ENCODE measurements at places on chromosomes 4 and X.

GRCh38 chr4:165191814-165192499 is 15.4 kb upstream of the KLHL2 start:
- DNase-seq: no peak

DNA sequence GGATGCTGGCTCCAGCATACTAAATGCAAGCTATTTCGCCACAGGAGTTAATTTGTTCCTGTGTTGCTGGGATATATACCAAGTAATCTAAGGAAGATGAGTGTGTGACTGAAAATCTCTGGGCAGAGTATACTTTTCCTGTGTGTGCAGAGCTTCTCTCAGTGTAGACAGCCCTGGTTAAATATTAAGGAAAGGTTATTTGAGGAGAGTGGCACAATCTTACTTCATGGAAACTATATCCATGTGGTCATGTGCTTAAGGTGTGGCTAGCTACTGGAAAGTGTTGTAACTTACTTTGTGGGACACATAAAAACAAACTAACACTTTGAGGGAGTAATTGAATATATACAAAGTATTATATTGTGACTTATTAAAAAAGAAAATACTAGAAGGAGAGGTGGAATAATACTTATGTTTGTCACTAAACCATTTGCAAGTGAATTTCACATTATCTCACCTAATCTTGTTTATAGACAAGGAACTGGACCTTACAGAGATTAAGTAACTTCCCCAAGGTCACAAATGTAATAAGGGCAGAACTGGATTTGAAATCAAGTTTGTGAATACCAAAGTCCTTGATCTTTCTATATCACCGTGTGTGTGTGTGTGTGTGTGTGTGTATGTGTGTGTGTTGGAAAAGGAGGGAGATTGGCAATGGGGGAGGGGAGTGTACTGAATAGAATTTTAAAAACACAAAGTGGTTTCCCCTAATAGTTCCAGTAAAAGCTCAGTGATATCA is 408.2 kb upstream of the NR3C2 start:
- DNase-seq: no peak

GRCh38 chrX:55167124-55167803 is 52.9 kb upstream of the PAGE5 start:
- DNase-seq: no peak

- DNase-seq: no peak
Observed at GRCh38 chr4:186368281-186368680, 102.3 kb downstream of the F11 start.

DNA sequence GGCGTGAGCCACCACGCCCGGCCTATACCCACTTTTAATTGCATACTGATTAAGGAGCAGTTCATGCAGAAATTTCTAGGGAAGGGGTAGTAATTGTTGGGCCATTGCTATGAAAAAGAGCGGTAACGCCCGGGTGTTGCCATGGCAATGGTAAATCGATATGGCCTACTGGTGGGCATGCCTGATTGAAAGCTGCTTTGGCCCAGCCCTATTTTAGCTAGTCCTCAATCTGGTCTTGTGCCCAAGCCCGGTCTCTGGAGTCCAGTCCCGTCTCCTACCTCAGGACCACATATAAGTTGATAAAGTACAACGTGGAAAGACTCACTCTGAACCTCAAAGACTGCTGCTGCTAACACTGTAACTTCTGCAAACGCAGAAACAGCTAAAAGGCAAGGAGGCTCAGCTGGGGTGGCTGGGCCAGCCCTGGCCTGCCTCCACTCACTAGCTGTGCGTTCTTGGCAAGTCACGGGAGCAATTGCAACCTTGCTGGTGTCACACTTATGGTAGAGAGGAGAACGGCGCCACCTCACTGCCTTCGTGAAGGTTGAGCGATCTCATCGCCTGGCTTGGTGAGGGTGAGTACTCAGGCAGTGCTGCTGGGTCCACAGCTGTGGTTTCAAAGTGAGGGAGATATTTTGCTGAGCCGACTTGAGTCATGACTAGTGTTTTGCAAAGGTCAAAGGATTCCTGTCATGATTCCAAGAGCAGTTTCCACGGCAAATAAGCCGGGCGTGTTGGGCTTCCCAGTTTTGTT is 57.0 kb upstream of the GRPEL1 start:
- DNase-seq: no peak

- DNase-seq: no peak
Observed at GRCh38 chr4:182560358-182560757, 317.2 kb downstream of the TENM3 start.

DNA sequence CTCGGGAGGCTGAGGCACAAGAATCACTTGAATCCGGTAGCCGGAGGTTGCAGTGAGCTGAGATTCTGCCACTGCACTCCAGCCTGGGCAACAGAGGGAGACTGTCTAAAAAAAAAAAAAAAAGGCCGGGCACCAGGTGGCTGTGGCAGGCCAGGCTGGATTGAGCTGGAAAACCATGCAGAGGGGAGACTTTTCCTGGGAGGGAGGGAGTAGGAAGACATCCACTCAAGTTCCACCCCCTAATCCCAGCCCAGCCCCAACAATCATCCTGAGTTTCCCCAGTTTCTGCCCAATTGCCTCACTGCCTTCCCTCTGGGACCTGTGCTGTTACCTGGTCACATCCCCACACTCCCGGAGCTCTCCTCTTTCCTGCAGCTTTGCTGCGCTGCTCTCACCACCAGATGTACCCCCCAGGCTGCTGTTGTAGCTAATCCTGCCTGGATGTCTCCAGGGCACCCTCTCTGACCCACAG is 9.0 kb upstream of the TSPYL2 start:
- DNase-seq: no peak

DNA sequence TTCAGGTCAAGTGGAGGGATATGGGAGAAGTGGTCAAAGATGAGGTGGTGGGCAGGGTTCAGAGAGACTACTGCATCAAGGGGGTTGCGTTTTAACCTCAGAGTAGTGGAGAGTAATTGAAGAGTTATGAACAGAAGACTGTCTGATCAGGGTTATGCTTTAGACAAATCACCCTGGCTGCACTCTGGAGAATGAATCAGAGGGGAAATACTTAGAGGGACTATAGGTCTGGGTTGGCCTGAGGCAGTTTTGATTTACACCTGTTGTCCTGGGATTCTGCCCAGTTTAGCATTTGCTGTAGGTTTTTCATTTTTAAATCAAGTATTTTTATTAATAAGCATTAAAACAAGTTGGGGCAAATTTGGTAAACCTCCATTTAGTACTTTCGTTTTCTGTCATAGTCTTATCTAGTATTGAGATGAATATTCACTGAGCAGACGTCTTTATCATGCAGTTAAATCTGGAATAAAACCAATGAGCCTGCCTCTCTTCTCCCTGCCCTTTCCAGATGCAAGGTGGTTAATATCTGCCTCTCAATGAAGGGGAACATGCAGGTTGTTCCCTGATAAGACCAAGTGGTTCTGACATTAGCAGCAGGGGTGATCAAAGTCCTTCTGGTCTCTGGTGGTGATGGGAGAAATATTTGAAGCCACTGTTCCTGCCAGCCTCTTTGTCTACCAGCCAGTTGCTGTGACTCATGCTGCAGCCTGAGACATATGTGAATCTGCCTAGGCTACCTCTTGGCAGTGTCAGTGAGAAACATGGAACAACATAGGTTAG is 116.0 kb upstream of the RPS6KA3 start:
- peak; percentile 20 for DNase-seq

GRCh38 chr4:164935363-164935762 is 42.1 kb downstream of the TRIM61 start:
- DNase-seq: no peak

- no peak for DNase-seq
Observed at GRCh38 chr4:113499696-113500095, 261.8 kb downstream of the CAMK2D start.

GRCh38 chr4:140195806-140196205 is 41.8 kb upstream of the MAML3 start:
- no peak for DNase-seq

- DNase-seq: no peak
Observed at GRCh38 chr4:55386073-55386472, 9.7 kb upstream of the TMEM165 start.
